ENCODE measurements at places on chromosomes 4 and X. TPM values are rescaled to one million over a fixed set of nuclear protein-coding genes. Genes with fewer than 3 reads are reported as not detected.

The COX7B2 gene
- total RNA-seq, result 55.2 TPM

The SH3D19 gene
- total RNA-seq, result 5.3 TPM

The PFKFB1 gene
- not detected for total RNA-seq

The PCSK1N gene
- total RNA-seq, result 28.7 TPM
